Activated CD8-positive, alpha-beta T cell treated with anti-CD3 and anti-CD28 coated beads, Interleukin-2, amount 10 ng/mL, durations not matched to agents 7 days and 5 days (primary cell): ENCODE measurements at places on chromosomes 7 and 10. TPM values are rescaled to one million over a fixed set of nuclear protein-coding genes. Genes with fewer than 3 reads are reported as not detected.

- DNase-seq, result no peak
Observed at GRCh38 chr7:151637781-151638261, 118.1 kb upstream of the RHEB start.

DNA sequence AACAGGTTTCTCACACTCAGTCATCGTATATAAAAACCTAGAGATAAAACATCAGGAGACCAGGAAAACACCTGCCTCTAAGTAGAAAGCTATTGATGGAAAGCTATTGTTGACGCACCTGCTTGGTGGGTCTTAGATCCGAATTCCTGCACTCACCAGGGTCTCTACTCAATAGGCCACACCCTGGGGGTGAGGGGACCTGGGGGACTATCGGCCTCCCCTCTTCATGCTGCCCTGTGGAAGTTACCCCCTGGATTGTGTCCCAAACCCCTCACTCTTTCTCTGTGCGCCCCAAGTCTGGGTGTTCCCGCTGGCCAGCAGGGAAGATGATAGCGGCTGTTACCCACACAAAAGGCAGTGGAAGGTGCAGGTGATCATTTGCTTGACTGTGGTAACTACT is 313.0 kb downstream of the WDR37 start:
- no peak for DNase-seq

DNA sequence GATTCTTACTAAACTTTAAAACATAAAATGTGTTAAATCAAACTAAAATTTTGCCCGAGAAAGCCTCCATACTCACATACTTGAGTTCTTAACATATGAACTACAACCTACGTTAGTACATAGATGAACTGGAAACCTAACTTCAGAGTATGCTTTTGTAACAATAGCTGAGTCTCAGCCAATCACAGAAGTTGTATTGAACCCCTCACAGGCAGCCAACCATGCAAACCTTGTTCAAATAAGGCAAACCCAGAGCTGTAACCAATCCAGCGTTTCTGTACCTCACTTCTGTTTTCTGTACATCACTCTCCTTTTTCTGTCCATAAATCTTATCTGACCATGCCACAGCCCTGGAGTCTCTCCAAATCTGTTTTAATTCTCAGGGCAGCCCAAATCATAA is 157.3 kb upstream of the COL1A2 start:
- no peak for DNase-seq

DNA sequence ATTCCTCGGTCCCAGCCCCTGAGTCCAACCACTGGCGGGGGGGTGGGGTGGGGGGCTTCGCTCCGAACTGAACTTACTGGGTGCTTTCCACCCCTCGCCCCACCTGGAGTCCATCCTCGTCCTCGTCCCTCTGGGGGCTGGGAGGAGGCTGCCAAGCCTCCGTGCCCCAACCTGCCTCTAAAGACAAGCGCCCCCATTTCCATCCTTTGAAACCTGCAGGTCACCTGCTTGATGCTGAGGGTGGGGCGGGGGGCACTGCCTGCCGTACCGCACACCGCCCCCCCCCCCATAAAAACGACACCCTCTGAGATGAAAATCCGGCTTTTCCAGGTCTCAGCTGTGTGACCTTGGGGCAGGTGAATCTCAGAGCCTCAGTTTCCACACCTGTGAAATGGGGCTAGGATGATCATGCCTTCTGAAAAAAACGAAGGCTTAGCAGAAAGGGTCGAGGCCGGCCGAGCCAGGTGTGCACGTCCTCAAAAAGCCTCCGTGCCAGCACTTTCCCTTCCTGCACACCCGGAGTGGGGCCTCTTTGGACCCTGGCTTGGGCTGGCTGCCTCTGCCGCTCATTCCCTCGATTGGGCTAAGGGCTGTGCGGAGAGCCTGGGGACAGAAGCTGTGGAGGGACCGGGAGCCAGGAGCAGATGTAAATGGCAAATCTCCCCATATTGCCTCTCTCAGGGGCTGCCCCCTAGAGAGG is 967 bp downstream of the ELFN1 start:
- no peak for DNase-seq

Gene PTF1A
- not detected for total RNA-seq

DNA sequence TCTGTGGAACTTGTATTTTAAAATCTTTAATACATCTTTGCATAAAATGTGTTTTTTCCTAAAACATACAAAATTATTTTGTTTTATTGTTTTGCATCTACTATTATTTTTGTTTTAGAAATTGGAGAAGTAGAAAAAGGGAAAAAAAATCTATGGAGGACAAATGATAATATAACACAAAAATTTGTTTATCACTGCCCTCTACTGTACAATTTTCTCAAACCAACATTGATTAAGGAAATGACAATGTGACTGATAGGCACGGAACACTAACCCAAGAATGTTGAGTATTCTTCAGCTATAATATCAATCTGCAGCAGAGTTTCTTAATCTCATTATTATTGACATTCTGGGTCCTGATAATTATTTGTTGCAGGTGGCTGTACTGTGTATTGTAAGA is 9.5 kb upstream of the ING3 start:
- DNase-seq, result no peak
